ENCODE measurements at places on chromosomes 16 and 17.
A peak's percentile ranks its signal among the peaks of the same experiment; 100 is the strongest.

DNA sequence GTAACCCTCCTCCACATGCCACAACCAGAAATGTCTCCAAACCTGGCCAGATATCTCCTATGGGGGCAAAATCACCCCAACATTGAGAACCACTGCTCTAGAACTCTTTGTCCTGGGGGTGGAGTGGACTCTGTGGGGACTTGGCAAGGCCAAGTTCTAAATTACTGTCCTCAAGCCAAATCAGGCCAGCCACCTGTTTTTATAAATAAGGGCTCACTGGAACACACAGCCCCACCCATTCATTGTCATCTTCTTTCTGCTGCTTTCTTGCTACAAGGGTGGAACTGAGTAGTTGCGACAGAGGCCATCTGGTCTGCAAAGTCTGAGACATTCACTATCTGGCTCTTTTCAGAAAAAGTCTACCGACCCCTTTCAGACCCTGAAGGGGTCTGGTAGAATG is 26.8 kb upstream of the TMEM220 start:
- DNase-seq = no peak

- no peak for DNase-seq
Observed at GRCh38 chr16:12936391-12936790, 35.0 kb downstream of the SHISA9 start.

DNA sequence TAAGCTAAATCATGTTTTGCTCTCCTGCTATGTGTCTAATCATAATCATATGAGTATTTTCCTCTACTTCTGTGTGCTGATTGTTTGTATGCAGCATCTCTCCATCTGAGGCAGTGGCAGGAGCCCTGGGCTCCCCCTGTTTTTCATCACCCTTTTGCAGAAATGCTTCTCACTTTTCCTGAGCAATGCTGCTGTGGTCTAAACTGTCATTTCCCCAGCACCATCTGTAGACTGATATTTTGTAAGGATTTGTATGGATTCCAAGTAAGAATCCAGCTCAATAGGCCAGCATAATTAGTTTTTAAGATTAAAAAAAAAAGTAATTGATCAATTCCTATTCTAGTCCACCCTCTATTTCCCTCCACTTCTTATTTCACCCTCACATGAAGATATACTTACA is 257.0 kb upstream of the CPHXL start:
- no peak for DNase-seq

DNA sequence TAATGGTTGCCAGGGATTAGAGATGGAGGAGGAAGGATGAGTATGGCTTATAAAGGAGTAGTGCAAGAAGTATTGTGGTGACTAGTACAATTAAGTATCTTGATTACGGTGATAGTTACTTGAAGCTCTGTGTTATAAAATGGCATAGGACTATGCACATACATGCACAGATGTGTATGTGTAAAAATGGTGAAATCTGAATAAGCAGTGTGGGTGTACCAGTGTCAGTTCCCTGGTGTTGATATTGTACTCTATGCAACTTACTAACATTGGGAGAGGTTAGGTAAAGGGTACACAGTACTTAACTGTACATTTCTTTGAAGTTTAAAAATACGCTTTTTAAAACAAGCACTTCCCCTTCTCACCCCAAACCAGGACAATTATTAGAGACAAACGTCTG is 48.5 kb downstream of the NSRP1 start:
- no peak for DNase-seq

GRCh38 chr17:81909231-81909630 is 2.0 kb downstream of the PCYT2 start:
- no peak for DNase-seq

GRCh38 chr16:30786115-30786935 is 680 bp downstream of the ZNF629 start:
- peak; percentile 51 for DNase-seq

- peak; percentile 90 for DNase-seq
Observed at GRCh38 chr17:794876-795275, 12.7 kb downstream of the MRM3 start.

GRCh38 chr17:35537601-35538141 is at the start of gene SLFN12L:
TSS of gene SLFN12L (minus strand) at chr17:35537678. CDS start at chr17:35522364, 15,314 bp downstream.
- DNase-seq = no peak

DNA sequence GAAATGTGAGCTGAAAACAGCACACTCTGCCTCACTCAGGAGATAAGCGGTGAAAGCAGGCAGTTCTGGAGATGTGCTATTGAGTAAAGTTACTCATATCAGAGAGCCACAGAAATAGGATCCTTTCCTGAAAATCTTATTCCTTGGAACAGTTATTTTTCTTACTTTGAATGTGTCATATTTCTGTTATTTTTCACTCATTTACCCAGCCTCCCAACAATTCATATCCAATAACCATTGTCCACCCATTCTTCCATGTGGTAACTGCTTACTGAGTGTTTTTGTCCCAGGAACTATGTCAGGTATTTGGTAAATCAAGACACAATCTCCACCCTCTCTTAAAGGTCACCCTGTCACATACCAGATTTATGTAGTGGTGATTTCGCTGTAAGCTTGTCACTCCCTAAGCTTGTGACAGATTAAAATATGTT is 144.9 kb downstream of the PARN start:
- DNase-seq = no peak

DNA sequence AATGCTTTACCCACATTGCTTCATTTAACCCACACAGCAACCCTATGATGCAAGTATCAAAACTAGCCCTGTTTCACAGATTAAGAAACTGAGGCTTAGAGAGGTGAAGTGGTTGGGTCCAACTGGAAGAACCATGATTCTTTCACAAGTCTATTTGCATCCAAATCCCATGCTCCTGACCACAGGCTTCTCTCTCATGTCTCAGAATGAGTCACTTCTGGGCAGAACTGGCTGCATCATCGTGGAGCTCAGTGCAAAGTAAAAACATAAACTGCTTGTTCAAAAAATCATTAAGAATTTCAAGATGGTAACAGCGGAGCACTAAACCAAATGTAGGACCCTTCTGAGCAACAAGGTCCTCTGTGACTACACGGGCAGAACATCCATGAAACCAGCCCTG is 20.2 kb upstream of the CES1 start:
- no peak for DNase-seq

GRCh38 chr17:78430892-78431691 is 52.6 kb downstream of the PGS1 start:
- no peak for DNase-seq

DNA sequence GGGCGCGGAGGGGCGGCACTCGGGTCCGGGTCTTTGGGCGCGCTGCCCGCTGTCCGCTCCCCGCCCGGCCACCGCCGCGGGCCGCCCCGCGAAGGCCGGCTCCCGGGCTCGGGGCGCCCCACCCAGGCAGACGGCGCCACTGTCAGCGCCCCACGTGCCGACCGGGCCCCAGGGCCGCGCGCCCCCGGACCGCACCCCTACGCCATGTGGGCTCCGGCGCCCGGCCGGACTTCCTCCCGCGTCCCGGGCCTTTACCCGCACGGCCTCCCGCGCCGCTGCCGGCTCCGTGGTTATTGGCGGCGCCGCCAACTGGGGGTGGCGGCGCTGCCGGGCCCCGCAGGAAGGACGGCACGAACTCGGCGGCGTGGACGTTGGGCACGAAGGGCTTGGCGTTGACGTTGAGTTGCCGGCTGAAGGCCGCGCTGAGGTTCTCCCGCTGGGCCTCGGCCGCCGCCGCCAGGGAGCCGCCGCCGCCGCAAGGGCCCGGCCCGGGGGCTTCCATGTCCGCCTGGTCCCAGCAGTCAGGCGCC is 577 bp downstream of the GSPT1 start:
- DNase-seq = peak; percentile 51

DNA sequence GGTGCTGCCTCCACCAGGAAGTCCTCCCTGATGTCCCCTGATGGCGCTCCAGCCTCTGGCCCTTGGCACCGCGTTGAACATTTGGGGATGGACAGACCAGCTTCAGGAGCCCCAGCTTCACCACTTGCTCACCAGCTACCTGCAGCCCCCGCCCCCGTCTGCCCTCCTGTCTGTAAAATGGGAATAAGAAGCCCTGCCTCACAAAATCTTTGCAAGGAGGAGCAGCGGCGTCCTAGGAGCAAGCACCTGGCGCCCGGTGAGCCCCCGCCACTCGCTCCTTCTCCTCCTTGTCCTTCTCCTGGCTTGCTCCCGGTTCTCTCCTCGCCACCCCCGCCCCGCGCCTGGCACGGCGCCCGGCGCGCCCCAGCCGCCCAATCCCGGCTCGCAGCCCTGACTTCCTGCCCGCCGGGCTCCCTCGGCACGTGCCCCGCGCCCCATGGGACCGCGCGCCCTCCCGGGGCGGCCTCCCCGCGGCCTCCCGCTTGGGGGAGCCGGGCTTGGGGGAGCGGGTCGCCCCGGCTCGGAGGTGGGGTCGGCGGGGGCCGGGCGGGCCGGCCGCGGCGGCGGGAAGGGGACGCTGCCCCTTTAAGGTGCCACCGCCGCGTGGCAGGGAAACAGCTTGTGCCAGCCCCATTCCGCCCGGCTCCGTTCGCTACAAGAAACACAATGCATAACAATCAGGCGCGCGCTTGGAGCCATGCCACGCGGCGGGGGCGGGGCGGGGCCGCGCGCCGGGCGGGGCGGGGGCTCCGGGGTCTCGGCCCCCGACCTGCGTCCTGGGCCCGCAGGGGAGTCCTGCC is 9.1 kb upstream of the PPP1R1B start:
- peak; percentile 75 for DNase-seq

- DNase-seq = no peak
Observed at GRCh38 chr16:80105160-80105559, 435.6 kb upstream of the DYNLRB2 start.

DNA sequence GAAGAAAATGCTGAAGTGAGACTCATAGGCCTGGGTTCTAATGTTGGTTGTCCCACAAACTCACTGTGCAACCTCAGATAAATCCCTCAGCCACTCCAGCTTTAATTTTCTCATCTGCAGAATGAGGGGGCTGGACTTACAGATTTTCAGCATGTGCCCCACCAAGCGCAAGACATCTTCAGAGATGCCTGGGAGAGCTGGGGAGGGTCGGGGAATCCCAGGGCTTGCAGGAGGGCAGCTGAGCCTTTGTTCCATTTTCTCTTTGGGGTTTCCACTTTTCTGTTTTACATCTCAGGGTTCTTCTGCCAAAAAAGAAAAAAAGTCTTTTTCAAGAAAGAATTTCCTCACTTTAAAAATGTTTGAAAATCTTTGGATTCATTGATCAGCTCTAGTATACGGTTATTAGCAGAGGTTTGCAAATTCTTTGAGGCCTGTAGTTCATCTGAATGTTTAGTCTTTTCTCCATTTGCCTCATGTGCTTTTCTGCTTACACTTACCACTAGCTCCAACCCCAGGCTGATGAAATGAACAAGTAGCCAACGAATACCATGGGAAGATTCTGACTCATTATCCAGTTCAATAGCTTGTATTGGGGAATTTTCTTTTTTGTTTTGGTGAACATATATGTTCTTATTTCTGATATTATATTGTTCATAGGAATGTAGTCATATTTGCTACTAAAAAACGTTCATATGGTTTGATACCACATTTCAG is 56.4 kb downstream of the CHD9 start:
- DNase-seq = no peak
